ENCODE measurements at places on chromosomes 7 and 10.
A peak's percentile ranks its signal among the peaks of the same experiment; 100 is the strongest.

DNA sequence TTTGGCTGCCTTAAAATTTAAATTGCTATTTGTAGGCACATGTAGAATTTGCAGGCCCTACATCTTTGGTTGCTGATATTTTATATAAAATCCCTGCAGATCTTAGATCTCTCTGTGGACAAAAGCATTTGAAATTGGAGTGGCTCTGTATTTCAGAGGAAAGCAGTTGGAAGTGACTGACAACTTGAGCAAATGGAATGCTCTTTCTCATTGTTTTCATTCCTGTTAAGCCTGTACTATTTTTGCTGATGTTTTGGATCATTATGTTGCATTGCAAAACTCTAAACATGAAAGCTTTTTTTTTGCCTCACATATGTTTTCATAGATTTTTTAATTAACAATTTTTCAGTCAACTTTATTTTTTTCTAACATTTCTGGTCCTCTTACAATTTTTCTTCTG is 251.2 kb upstream of the MDFIC start:
- DNase-seq, result no peak

DNA sequence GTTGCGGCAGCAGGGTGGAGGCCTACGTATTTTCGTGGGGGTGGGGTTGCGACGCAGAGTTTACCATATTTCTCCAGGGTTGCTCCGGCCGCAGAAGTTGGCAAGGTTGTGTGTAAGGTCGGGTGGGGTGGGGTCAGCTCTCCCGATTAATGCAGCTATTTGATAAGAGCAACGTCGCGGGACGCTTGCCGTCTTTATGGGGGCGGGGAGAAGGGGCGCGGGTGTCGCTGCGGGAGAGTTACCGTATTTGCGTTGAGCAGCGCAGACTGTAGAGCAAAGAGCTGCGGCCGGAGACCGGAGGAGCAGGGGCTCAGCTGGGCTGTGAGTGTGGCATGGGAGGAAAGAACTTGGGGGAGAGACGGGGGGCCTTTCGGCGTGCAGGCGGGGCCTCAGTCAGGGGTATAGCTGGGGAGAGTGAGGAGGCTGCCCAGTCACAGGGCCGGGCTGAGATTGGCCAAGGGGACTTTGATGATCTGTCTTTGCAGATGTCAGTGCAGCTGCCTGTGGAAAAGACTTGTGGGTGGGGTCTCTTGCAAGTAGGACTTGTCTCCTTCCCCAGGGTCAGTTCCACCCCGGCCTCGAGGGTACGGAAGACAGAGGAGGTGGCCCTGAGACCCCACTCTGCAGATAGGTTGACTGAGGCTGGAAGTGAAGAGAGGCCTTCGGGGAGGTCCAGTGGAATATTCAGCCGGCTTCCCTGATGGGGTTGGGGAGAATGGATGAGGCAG is 26.6 kb downstream of the ZNF775 start:
- DNase-seq, result peak; percentile 31

DNA sequence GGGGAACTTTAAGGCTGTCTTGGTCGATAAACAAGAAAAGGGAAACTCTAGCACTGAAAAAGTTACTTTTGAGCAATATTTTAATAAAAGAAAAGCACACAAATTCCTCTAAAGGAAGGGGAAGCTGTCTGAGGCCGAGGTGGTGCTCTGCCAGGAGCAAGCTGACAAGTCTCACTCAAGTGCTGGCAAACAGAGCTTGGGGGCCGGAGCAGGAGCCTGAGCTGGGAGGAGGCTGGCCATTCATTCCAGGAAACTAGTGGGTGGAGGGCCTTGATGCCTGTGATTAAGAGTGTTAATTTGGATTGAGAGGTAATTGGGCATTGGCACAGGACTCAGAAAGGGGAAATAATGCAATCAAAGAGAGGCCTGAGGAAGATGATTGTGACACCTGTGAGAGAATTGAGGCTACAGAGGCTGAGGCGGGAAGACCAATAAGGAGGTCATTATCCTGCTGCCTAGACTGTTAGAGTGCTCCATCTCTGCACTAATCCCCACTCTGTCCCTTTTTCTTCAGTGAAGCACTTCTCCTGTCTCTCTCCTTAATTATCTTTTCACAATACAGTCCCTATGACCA is 154.9 kb upstream of the COL1A2 start:
- DNase-seq, result no peak

DNA sequence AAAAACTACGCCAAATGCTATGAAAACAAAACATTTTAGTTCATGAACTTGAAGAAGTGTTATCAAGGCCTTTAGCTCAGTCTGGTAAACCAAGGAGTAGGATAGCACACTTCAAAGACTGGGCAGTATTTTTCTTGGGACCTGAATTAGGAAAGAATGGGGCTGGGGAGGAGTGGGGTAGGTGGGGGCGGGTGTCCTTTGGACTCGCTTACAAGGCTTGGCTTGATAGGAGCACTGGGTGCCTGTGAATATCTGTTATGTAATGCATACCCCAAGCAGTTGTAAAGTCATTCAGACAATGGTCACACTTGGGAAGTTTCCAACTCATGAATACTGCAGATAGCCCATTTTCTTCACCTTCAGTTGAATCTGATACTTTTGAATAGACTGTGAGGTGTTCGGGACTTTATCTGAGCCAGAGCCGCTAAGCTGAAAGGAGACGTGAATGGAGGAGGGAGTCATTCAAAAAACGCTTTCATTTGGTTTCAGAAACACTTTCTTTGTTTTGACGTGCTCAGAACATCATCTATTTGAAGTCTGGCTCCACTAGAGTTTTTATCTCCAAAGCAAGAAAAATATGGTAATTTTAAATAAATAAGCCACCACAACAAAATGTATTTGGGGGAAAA is 70.1 kb upstream of the FAM204A start:
- no peak for DNase-seq

DNA sequence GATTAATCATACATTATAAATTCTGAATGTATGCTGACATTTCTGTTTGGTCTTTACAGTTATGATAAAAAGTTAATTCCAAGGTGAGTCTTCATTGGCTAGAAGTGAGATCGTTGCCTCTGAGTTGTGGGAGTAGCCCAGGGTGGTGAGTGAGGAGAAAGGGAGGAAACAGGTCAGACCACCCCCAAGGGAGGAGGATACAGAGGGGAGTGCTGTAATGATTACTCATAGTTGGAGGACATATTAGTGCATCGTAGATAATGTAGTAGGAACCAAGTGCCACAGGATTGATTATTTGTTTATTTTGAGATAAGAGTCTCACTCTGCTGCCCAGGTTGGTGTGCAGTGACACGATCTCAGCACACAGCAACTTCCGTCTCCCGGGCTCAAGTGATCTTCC is 672.2 kb downstream of the INHBA start:
- no peak for DNase-seq

- no peak for DNase-seq
Observed at GRCh38 chr7:44116087-44116788, 7.1 kb downstream of the POLD2 start.

DNA sequence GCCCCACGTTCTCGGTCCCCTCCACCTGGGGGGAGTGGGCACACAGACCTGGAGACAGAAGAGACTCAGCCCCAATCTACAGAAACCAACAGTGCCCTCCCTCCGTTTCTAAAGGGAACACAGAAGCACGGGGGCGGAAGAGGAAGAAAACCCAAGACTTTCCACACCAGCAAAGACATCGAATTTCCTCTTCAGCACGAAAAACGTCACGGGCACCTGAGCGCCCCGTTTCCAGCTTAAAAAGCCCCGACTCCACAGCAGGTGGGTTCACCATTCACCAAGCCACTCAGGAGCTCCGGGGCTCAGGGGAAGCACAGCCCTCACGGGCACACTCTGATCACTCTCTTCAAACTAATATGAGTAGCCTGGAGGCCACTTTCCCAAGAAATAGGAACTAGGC is 19.6 kb downstream of the NUDT1 start:
- DNase-seq, result no peak

DNA sequence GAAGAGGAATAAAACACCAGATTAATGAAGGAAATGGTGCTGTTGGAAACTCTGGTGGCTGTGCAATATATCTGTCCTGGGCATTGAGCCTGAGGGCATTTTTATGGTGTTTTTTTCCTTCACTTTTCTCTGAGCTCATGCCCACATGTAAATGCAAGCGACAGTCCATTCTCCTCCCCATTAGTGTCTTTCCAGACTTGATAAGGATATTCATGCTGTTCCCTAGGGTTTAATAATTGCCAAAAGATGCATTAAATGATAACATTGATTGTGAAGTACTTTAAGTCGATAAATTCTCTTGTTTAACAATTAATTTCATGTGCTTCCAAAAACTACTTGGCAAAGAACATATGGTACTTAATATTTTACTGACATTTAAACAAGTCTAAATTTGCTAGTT is 384.7 kb downstream of the MDFIC start:
- DNase-seq, result no peak

DNA sequence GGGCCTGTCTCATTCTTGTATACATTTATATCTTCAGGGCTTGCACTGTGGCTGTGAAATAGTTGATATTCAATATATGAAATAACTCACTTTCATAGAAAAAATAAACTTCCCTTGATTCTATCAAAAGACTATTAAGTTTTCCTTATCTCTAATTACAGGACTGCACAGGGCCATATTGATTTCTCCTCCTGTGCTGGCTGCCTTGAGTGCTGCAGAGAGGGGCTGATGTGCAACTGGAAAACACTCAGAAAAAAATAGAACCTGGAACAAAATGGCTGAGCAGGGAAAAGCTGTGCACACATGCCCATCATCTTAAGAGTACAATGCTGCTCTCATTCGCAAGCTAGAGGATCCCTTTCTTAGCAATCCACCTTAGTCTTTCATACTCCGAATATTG is 5.9 kb upstream of the HDAC9 start:
- no peak for DNase-seq
